Kidney glomerular epithelial cell (primary cell): ENCODE measurements at places on chromosomes 12 and 14.

- DNase-seq, result no peak
Measured at GRCh38 chr12:25590011-25590721, 37.1 kb upstream of the LMNTD1 start.

GRCh38 chr12:59005193-59005955 is 85.1 kb upstream of the LRIG3 start:
- DNase-seq, result no peak

DNA sequence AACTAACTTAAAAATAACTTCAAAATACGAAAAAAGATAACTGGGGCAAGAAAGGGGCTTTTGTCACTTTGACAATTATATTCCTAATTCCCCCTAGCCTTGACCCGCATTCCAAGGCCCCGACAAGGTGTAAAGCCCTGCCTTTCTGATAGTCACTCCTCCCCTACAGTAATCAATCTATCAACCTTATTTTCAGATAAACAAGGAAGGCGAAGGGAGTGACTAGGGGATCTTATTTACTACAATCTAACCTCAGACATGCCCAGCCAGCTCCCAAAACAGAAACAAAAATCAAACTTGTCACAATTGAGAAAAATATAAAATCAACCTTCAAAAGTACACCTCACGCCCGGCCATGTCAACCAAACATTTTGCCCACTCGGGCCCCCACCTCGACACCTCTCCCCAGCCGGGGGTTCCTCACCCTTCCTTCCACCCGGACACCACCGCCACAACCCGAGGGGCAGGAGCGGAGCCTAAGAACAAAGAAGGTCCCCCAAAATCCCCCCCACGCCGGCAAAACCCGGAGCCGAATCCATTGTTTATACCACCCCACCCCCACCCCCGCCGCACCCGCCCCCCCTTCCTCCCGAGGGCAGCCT is 562 bp downstream of the ZFYVE1 start:
- no peak for DNase-seq

GRCh38 chr12:78086553-78087362 is 256.1 kb downstream of the NAV3 start:
- no peak for DNase-seq

GRCh38 chr12:74794522-74794921 is 256.9 kb downstream of the ATXN7L3B start:
- DNase-seq, result no peak

DNA sequence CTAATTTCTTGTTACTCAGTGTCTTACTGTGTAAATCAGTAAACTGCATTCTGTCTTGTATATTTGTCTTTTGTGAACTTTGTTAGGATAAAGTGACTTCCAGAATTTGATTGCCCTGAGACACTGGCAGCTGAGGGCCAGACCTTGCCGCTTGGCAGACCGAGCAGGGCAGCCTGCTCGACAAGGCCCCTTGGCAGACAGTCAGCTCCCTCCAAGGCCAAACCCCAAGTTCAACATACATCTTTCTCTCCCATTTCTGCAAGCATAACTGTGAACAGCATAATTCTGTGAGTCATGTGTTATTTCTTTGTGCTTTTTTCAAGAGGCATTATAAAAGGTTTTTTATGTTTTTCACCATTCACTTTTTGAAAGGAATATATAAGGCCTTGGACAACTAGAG is 39.2 kb upstream of the BMAL2 start:
- no peak for DNase-seq
